NCI-H2029 (cell line): ENCODE measurements at places on chromosomes 1 and 21.

DNA sequence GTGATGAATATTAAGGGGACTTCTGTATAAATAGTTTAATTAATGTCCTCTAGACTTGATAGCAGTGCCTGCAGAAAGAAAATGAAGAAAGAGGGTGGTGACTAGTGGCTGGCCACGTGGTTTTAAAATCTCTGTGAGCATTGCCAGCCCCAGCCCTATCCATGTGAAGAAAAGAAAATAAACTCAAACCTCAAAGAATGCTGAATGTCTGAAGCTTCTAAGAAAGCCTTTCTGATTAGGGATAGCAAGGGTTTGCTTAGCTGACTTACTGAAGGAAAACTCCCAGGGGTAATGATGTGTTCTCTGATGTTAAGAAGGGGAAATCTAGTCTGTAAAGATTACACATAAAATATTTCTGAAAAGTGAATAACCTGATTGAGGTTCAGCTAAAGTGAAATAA is 31.8 kb downstream of the ADGRL2 start:
- DNase-seq: no peak

DNA sequence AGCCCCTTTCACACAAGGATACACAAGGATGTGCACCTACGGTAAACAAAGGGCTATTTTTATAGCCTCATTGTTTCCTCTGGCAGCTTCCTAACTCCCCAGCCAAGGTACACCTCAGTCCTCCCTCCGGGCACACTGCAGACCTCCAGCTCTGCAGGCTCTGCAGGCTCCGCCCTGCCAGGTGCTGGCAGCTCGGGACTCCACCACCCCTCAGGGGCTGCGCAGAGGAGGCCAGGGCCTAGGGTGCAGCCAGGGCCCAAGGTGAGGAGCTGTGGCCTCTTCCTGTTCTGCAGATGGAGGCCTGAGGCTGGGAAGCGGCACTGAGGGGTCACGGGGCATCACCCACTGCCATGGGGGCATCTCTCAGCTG is 19.8 kb upstream of the CLSTN1 start:
- peak; percentile 95 for DNase-seq

DNA sequence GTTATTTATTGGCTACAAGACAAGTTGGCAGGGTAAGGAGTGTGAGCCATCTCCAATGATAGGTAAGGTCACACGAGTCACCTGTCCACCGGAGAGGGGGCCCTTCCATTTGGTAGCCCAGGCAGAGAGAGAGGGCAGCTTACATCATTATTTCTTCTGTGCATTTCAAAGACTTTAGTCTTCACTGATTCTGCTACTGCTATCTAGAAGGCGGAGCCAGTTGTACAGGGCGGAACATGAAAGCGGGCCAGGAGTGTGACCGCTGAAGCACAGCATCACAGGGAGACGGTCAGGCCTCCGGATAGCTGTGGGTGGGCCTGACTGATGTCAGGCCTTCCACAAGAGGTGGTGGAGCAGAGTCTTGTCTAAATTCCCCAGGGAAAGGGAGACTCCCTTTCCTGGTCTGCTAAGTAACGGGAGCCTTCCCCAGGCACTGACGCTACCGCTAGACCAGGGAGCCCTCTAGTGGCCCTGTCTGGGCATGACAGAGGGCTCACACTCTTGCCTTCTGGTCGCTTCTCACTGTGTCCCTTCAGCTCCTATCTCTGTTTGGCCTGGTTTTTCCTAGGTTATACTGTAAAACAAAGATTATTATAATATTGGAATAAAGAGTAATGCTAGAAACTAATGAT is 36.7 kb downstream of the ZNF695 start:
- peak; percentile 45 for DNase-seq

- DNase-seq: peak; percentile 10
Measured at GRCh38 chr1:35883635-35884101, 659 bp downstream of the AGO1 start.

GRCh38 chr1:54199151-54199764 is 572 bp downstream of the CYB5RL start:
- DNase-seq: no peak

- no peak for DNase-seq
Measured at GRCh38 chr1:185108321-185108720, 48.4 kb downstream of the TRMT1L start.

- no peak for DNase-seq
Measured at GRCh38 chr1:15324869-15325335, 77.9 kb downstream of the FHAD1 start.

DNA sequence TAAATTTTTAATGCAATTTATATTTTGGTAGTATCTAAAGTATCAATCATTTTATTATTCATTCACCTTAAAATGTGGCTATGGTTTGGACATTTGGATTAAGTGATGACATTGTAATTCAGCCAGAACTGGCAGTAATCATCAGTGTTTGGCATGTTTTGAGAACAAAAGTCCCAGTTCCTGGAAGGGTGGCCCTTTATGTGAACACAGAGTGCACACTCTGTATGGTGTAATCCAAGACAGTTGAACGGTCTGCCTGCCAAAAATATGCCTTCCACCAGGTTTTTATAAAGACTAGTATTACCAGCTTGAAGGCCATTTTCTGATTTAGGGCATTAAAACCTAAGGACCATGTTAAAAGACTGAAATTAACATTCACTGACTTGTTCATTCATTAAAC is 448.7 kb downstream of the LTN1 start:
- DNase-seq: no peak

GRCh38 chr1:234961456-234962339 is 166.9 kb downstream of the TOMM20 start:
- no peak for DNase-seq

- DNase-seq: no peak
Measured at GRCh38 chr1:172203135-172203823, 217.2 kb upstream of the C1orf105 start.

DNA sequence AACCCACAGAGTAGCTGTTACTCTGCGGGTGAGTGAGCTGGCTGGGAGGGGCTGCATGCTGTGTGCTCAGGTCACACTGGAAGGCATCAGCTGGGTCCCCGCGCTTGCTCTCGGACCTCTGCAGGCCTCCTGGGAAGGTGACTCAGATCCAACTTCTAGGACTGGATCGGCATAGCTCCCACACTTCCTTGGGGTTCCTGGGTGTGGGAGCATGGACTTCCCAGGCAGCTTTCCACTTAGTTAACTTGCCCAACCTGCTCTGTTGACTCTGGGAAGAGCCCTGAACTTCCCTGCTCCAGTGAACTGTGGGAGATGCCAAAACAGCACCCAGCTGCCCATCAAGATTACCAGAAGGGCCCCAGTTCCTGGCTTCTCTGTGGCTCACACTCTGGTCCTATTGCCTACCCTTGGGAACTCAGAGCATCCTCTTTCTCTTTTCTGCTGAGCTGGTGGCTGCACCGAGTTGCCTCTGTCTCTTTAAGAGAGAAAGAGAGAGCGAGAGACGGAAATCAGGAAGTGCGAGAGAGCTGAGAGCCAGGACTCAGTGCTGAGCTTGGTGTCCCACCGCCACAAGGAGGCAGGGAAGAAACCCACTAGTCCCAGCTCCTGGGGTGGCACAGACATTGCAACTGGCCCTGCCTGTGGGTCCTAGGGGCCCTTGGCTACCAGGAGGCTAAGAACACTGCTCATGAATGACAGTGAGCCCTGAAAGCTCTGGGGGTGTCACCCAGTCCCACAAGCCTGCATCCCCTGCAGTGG is at the start of gene IKBKE:
IKBKE (plus strand) TSS at position 544 of the 759 bp plus-strand sequence. CDS start 2,752 bp downstream, outside the sequence.
- DNase-seq: peak; percentile 28

GRCh38 chr1:235586413-235586812 is 63.2 kb downstream of the GNG4 start:
- DNase-seq: no peak

DNA sequence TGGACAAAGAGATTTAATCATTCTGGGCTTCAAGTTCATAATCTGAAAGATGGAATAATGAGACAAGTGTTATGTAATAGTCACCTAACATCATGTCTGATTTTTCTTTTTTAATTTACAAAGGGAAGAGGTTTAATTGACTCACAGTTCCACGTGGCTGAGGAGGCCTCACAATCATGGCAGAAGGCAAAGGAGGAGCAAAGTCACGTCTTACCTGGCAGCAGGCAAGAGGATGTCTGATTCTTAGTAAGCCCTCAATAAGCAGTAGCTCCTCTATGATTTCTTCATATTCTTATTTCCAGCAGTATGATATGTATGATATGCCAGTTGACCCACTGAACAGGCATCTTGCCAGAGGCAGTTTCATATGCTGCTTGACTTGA is 152.7 kb downstream of the S1PR1 start:
- no peak for DNase-seq

DNA sequence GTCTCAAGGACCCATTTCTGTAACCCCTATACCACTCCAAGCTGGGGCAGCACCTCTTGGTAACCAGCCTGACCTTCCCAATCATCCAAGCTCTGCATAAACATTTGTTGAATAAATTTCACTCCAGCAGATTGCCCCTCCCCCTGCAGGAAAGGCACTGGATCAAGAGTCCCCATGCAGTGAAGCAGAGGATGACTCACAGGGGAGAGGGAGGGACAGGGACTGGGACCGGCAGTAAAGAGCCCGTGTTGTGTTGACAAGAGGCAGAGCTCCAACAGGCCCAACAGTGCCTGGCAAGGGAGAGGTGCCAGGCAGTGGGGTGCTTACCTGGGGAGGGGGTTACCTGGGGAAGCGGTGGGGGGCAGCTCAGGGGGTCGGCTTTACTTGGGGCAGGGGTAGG is 32.3 kb downstream of the SLC9A1 start:
- DNase-seq: peak; percentile 72

- no peak for DNase-seq
Measured at GRCh38 chr1:97551113-97551512, 369.7 kb downstream of the DPYD start.

DNA sequence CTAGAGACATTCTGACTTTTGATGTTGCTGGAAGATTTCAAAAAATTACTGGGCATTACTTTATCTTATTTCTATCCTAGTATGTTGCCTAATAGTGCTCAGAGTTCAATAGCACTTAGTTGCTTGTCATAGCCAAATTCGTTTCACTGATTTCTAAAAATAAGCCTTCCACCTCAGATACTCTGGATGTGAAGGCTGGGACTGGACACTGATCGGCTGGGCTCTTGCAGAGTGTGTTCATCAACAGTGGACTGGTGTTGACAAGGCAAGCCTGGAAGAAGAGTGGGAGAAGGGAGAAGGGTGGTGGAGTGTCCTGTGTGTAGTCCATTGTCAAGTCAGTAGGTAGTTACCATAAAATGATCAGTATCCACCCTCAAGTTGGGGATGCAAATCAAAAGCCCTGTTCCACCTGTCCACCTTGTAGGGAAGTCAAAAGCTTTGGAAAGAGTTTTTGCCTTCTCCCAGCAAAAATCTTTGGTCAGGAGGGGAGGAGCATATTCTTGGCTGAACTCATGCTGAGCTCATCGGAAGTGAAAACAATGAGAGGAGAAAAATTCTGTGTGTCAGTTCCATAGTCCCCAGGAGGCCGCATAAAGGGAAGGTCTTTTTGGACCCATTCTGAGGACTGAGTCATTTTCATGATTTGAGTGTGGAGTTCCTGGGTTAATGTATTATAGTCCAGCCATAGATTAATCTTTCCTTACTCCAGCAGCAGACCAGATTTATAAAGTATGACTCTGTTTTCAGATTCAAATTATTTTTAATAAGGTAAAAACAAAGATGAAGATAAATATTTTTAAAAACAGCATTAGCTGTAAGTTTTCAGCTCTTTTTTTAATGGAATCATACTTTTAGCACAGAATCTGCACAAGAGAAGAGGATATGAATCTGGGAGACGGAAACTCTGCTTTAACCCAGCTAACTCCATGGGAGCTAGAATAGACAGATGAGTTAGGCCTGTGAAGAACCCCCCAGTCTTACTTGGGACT is 99.5 kb upstream of the BMP8A start:
- peak; percentile 90 for DNase-seq

- no peak for DNase-seq
Measured at GRCh38 chr1:51792864-51793263, 85.7 kb downstream of the NRDC start.

DNA sequence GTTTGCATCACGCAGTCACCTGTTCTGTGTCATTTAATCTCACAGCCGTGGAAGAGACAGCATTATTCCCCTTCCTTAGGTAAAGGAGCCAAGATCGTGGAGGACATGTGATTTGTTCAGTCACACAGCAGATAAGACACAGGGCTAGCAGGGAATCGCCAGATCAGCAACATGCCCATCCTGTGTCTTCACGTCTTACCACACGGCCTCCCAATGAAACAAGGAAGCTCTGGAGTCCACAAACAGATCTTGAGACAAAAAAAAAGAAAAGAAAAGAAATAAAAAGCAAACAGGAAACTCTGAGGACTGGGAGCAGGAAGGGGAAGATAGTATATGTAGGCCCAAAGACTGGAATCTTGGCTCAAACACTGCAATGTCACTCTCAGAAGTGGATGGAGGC is 155.3 kb downstream of the ADSS2 start:
- no peak for DNase-seq

DNA sequence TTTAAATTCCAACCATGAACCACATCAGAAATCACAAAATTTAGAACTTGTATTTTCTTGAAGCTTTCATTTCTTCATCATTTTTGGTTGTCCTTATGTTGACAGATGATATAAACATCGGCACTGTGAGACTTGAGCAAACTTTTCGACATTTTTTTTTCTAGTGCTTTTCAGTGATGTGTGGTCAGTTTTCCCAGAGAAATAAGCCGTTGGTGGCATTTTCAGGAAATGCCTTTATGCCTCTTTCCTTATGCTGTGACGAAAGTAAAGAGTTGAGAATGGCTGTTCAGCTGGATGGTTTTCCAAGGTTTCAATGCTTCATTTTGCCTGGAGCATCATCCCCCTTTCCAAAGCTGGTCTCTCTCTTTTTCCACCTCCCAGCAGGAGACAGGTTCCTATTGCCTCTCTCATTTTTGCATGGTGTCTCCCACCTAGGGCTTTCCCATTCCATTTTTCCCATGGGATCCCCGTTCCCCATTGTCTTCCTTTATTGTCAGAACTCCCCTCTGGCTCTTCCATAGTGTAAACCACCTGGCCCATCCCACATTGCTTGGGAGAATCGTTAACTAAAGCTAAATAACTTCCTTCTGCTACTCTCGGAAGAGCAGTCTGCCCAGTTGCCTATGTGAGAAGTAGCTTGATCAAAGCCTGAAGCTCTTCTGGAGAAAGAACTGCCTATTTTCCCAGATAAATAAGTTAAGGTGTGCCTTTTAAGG is 61.4 kb upstream of the DYNLT5 start:
- DNase-seq: no peak

DNA sequence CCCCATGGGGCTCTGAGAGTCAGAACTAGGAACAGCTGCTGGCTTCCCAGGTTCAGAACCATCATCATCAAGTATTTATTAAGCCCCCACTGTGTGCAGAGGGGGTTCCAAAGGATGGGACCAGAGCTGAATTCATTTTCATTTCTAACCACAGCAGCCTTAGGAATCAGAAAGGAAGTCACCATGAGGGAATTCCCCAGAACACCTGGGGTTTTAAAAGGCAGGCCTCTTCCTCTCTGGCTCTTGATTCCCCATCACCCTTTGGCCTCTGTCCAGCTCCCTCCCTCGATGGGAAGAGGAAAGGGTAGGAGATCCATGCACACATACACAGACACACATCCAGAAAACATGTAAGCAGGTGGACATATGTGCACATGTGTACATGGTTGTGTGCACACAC is 1.3 kb upstream of the KCNN3 start:
- DNase-seq: peak; percentile 36
